Effector CD8-positive, alpha-beta T cell (primary cell): ENCODE measurements at places on chromosomes 12 and 14.

GRCh38 chr12:101746196-101746595 lies 6.9 kb upstream of the SYCP3 start:
- DNase-seq: no peak

DNA sequence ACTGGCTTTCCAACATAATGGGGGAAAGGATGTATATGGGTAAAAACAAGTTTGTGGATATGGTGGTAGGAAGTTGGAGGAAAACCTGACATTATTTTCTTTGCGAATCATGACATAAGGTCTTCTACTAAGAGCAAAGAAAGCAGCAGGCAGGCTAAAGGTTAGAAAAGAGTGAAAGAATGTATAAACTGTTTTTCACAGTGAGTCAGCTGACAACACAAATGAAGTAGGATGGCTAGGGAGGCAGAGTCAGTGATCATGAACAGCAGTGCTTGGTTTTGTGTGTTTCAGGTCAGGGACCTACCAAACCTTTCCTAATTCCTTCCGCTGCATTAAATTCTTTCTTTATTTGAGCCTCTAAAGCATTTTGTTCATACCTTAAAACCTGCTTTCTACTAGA lies 46.3 kb upstream of the CATSPERB start:
- no peak for DNase-seq

GRCh38 chr12:70785896-70786295 lies 134.6 kb downstream of the PTPRR start:
- DNase-seq: no peak

DNA sequence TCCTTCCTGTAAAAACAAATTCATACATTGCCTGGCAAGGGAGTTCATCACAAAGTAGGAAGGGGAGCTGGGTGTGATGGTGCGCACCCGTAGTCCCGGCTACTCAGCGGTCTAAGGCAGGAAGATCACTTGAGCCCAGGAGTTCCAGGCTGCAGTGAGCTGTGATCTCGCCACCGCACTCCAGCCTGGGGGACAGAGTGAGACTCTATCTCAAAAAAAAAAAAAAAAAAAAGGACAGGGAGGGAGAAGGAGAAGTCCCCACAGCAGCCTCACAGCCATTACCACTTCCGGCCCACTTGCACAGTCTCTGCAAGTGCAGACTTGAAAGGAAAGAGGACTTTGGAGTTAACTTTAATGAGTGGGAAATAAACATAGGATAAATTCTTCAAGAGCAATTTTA lies 121.0 kb downstream of the FBXL14 start:
- no peak for DNase-seq

DNA sequence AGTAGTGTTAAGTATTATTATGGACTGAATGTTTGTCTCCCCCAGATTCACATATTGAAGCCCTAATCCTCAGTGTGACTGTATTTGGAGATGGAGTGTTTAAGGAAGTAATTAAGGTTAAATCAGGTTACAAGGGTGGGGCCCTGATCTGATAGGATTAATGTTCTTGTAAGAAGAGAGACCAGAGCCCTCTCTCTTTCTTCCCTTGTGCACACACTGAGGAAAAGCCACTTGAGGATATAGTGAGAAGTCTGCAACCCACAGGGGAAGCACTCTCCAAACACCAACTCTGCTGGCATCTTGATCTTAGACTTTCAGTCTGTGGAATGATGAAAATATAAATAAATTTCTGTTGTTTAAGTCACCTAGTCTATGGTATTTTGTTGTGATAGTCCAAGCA lies 2.2 kb upstream of the KLRG1 start:
- DNase-seq: no peak

DNA sequence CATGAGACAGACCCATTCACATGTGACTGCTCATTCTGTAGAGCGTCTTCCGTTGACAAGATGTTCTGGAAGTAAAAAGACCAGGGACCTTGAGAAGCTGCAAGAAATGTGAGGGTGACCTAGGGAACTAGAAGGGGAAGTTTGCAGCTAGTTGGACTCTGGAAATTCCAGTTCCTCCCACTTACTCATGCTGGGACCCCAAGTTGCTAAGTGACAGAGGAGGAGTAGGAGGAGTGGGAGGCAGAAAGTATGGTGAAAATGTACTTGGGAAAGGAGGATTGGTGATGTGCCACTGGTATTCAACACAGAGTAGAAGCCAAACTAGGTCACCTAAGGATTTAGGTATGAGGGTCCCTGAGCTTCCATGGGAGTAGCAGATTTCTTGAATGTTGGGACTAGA lies 132.4 kb downstream of the KCNA5 start:
- DNase-seq: no peak
